Right ventricle myocardium superior (tissue), 1 donor: ENCODE measurements at places on chromosomes 5 and 9. TPM values are rescaled to one million over a fixed set of nuclear protein-coding genes. Genes with fewer than 3 reads are reported as not detected.

Gene PCDHB15
- 3.9 TPM for total RNA-seq

Gene C5orf46
- total RNA-seq, result 2.0 TPM

GRCh38 chr9:134258332-134258731 is 67.9 kb upstream of the RXRA start:
- DNase-seq, result no peak

Gene FBP1
- total RNA-seq, result 1.1 TPM

Gene SLC38A9
- 6.3 TPM for total RNA-seq

- no peak for DNase-seq
These were observed 302.1 kb downstream of the NR2F1-AS1 start for GRCh38 chr5:93278896-93279295.

- DNase-seq, result no peak
These were observed 290.2 kb upstream of the MAP3K1 start for GRCh38 chr5:56525113-56525512.

DNA sequence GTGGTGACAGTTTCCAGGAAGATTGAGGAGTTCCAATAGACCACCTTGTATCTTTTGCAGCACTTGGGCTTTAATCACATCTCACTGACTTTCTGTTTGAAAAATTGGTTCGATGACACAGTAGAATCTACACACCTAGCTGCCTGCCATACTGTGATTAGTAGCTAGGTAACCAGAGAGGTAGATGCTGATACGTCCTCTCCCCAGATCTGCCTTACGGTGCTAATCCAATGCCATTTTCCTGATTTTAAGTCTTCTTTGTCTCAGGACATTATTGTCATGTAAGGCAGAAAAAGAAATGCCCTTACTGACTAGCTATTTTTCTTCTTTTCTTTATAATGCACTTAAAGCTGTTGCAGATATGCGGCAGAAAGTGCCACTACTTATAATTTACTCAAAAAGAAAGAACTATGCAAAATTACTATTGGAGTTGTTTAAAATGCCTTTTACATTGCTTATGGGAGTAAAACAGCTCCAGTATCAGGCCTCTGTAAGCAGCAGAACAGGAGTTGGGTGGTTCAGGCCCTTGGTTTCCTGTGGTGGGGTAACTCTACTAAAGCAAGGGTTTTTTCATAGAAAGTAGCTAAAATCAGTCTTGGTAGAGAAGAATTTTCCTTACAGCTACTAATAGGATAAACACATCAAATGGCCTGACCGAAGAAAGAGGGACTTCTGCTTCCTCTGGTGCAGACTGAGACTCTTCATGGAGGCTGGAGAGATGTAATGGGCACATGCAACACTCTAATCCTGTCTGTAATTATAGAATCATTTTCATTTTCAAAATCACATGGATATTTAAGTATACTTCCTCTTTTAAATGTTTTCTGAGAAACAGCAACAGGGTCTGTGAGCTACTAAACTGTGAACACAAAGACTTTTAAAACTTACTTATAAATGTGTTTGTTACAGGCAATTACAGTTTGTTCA is 177.2 kb downstream of the MAPKAP1 start:
- no peak for DNase-seq

- no peak for DNase-seq
These were observed 1026.1 kb upstream of the DMAC1 start for GRCh38 chr9:8825585-8826147.

DNA sequence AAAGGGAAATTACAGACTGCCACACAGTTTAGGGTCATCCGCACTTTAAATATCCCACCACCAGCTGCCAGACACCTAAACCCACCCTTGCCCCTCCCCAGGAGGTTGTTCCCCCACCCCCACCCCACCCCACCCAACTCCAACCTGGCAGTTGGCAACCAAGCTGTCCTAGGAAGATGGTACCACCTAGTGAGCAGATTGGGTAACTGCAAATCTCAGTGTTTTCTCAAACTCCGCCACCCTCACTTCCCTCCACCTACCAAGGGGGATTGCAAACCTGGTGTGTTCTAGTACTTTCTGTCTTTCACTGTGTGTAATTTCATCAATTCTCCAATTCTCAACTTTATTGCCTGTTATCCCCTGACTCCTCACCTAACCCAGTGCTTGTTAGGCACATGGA is 323.8 kb upstream of the IRX2 start:
- DNase-seq, result no peak

DNA sequence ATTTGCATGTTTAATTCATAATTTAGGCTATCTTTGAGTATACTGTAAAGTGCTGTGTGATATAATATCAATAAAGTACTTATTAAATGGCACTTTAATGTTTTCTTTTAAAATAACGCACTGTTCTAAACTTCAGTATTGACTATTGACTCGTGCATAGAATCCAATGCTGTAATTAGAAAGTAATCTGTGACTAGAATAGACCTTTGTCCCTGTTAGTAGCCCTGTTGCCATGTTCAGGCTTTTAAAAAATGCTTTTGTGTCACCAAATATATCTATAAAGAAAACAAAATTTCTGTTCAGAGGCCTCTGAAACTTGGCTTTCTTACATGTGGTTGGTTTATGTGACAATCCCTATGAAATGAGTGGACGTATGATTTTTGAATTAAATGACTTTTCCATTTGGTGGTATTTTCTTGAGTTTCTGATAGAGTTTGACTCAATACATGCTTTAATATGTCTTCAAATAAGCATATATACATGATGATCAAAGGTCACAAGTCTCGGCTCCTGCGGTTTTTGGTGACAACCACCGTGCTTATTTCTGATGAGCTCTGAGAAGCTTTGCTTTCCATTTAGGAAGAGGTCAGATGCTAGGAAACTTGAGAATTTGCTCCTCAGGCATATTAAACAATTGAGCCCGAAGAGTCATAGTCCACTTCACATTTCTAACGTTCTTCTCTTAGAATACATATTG is 174.7 kb downstream of the NR3C1 start:
- no peak for DNase-seq

Gene PAX5
- total RNA-seq, result not detected

Gene SPATA31D4
- not detected for total RNA-seq

DNA sequence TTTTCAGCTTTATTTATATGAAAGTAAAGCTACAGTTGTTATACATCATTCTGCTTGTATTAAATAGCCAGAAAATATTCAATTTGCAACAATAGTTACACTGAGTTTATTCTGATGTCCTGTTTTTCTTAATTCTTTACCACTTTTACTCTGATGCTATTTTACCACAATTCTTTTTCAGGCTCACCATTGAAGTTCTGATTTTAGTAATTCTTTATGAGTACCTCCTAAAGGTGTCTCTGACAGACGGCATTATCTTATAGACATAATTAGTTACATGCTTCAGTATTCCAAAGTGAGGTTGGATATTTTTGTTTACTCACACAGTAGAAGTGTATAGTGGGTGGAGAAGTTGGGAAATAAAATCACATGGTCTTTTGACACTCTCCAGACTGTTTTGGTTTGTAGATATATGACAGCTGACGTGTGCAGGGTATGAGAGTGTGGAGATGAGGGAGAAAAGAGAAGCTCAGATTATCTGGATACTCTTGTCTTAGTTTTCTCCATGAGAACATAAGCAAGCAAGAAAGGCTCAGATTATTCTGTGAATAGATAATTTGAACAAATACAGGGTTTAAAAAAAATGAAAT is 97.4 kb downstream of the FBXO4 start:
- DNase-seq, result no peak

GRCh38 chr5:65338606-65339151 is 143.0 kb downstream of the ADAMTS6 start:
- no peak for DNase-seq

DNA sequence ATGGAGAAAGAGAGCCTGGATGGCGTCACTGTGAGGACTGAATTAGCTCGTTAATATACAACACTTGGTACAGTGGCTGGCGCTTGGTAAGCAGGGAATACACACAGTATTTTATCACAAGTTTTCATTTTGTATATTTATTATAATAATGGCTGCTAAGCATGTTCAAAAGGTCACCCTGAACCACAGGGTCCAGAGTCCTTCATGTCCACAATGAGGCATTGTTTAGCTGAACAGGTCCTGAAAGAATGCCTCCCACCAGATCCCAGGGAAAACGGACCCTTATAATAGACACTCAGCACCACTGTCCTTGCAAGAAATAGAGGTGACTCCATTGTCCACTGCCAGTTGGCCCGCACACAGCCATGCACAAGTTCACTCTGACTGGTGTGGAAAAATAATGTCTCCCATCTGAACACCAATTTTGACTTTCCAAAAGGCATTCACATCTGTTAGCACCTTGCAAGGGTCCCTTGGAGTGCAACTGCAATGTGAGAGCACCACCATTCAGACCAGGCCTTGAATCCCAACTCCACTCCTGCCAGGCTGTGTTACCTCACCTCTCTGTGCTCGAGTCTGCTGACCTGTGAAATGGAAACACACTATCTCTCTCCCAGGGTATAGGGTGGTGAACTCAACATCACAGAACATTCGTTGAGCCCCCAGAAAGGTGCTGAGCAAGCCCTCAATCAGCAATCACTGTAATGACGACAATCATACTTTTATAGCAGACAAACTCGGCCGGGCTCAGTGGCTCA is 3.9 kb downstream of the VDAC1 start:
- DNase-seq, result peak; percentile 20

GRCh38 chr5:112023766-112024165 is 266.8 kb upstream of the NREP start:
- no peak for DNase-seq

Gene CENPH
- total RNA-seq, result 3.2 TPM

Gene ARID3C
- not detected for total RNA-seq

Gene POLR3G
- total RNA-seq, result 0.46 TPM

DNA sequence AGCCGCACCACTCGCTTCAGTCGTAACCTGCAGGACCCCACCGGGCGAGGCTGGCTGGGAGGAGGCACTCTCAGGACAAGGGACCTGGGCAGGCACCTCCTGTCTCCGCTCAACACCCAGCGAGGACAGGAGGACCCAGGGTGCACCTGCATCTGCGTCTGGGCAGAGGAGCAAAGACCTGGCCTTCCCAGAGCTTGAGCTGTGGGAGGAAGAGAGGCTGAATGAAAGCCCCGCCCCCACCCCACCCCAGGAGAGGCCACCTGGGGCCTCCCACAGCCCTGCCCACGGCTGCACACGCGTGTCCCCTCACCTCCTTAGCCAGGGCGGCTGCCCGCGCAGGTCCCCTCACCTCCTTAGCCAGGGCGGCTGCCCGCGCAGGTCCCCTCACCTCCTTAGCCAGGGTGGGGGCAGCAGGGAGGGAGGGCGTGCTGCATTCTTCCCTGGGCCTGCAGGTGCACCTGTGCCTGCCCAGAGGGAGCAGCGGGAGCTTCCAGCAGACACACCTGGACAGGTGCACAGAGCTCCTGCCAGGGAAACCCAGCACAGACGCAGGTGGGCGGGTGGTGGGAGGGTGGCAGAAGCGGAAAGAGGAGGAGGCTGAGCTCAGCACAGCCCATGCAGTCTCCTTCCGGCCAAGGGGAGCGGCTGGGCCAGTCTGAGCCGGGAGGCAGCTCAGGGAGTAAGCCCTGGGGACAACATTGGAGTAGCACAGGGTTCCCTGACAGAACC is 18.5 kb upstream of the SLC12A7 start:
- peak; percentile 44 for DNase-seq

GRCh38 chr5:42807722-42808447 is 3.8 kb downstream of the SELENOP start:
- no peak for DNase-seq

- DNase-seq, result no peak
These were observed 72.5 kb upstream of the RXRA start for GRCh38 chr9:134253606-134254205.

- peak; percentile 54 for DNase-seq
These were observed 1.6 kb downstream of the B4GALT1 start for GRCh38 chr9:33165263-33166151.

DNA sequence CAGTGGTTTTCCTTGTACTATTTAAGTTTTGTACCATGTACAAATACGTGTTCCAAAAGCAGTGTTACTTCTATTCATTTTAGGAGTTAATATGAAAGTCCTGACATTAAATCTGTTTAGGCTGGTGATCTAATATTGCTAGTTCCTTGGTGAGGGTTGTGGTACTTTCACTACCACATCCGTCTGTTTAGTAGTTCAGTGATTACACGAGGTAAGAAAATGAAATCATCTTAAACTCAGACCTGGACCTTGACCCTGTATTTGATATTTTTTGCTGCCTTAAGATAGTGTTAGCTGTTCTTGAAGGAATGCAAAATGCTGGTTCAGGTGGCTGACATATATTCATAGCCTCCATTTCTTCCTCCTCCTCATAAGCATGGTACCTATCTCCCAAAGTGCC is 50.3 kb downstream of the MTAP start:
- DNase-seq, result no peak

GRCh38 chr5:94024620-94025019 is 283.2 kb upstream of the POU5F2 start:
- DNase-seq, result no peak

Gene ROR2
- total RNA-seq, result 0.43 TPM

- peak; percentile 89 for DNase-seq
These were observed at the start of gene FBXL7 for GRCh38 chr5:15499528-15500324. FBXL7 (plus strand) TSS chr5:15500180.

DNA sequence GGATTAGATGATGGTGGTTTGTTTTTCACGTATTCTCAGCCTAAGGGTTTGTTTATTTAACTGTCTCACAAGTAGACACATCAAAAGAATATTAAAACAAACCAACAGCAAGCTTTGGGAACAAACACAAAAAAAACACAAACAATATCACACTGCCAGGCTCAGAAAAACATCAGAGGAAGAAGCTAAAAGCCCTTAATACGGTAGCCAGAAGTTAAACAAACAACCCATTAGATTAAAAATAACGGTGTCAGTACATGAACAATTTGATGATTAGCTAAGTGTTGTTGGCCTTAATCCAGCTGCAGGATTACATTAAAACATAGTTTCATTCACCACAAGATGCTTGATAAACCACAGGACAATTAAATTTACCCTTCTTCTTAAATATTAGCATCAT is 15.9 kb upstream of the DMRT2 start:
- no peak for DNase-seq

GRCh38 chr5:143019157-143019556 is 249.0 kb downstream of the ARHGAP26 start:
- no peak for DNase-seq

DNA sequence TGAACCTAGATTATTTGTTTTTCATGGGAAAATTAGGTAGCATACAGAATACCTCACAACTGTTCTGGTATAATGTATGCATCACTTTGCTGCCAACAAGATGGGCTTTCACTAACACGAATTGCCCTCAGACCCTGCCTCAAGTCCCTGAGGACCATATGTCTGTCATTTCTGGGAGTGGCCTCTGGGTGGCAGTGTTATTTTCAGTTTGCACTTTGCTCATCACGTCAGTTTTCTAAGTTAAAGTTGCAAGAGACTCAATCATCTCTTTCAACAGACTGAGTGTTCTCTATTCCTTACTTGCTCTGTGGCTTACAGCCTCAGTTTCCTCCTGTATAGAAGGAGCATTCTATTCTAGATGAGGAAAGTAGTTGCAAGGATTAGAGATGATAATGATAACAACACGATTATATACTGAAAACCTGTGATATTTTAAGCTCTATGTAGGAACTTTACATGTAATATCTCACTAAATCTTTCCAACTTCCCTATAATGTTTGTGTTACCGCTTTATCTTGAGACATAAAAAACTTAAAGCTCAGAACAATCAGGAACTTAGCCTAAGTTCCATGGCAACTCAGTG is 55.7 kb downstream of the TSSK1B start:
- no peak for DNase-seq
